ENCODE measurements at places on chromosomes 7 and 10. TPM values are rescaled to one million over a fixed set of nuclear protein-coding genes. Genes with fewer than 3 reads are reported as not detected.

DNA sequence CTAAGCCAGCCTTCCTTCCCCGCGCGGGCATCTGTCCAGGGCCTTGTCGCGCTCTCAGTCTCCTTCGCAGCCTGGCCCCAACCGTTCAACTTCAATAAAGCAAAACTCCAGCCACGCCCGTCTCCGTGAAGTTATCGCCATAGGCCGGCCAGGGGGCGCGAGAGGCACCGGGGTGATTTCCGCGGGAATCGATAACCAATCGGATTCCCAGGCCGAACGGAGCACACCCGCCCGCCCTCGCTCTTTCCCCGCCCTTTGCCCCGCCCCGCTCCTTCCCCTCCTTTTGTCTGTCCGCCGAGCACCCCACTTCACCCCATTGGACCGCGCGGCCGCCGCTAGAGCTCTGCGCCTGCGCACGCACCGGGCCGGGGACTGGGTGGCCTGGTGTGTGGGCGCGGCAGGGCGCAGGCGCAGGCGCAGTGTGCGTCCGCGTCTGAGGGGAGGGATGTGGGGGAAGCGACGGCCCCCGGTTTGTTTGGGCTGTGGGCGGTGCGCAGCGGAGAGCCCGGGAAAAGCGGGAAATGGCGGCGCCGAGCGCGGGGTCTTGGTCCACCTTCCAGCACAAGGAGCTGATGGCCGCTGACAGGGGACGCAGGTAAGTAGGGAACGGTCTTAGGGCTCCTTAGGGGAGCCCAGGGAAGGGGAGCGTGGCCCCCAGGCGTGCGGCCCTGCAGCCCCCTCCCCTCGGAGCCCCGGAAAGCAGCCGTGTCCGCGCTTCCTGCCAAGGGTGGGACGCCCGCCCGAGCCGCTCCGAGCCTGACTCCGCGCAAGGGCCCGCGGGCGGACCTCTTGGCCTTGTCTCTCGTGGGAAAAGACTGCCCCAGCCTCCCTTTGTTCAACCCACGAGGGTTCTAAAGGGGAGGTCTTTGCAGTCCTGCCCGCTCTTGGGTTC is at the start of gene CASP2:
Gene CASP2 (plus strand): TSS at position 417 of the 892 bp plus-strand sequence. CDS start 105 bp downstream, at position 522.
- H3K4me3 ChIP-seq, result peak within 1 kb of the TSS; percentile 90
- peak; percentile 99 for DNase-seq
- H3K27ac ChIP-seq, result peak within 1 kb of the TSS; percentile 99
- no peaks in the 10 kb centered on the region for H3K27me3 ChIP-seq
- peaks cover 26% of the 10 kb centered on the region for H3K36me3 ChIP-seq
- peaks cover 61% of the 10 kb centered on the region for H3K4me1 ChIP-seq

- DNase-seq, result no peak
- H3K36me3 ChIP-seq, result no peaks in the 10 kb centered on the region
- peaks cover 6% of the 10 kb centered on the region for H3K27me3 ChIP-seq
- H3K4me3 ChIP-seq, result no peak overlapping the region
These were observed 66.3 kb downstream of the CYTH3 start for GRCh38 chr7:6205971-6206660.

- no peak for DNase-seq
- H3K27ac ChIP-seq, result no peak overlapping the region
- no peaks in the 10 kb centered on the region for H3K36me3 ChIP-seq
- no peaks in the 10 kb centered on the region for H3K27me3 ChIP-seq
These were observed 11.6 kb downstream of the TPST1 start for GRCh38 chr7:66216687-66217086.

DNA sequence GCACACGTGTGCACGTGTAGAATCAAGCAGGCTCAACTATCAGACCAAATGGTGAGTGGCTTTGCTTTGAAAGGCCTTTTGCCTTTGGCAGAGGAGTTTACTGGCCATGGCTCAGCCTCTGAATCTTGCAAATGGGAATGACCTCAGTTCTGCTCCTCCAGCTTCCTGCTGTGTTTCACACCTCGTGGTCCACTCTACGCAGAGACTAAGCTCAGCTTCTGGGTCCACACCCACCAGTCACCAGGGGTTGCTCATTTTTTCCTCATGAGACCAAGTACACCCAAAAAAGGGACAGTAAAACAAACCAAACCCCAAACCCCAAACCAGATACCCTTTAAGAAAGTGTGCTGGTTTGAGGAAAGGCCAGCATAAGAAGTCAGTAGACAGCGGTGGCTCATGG is 236.4 kb downstream of the DNAJB6 start:
- peak; percentile 31 for DNase-seq
- H3K4me1 ChIP-seq, result peaks cover 64% of the 10 kb centered on the region
- H3K27ac ChIP-seq, result no peak overlapping the region
- H3K36me3 ChIP-seq, result no peaks in the 10 kb centered on the region
- peak overlapping the region; percentile 19 for H3K4me3 ChIP-seq

GRCh38 chr7:6012355-6013104 is 3.5 kb downstream of the AIMP2 start:
- peaks cover 25% of the 10 kb centered on the region for H3K36me3 ChIP-seq
- H3K4me3 ChIP-seq, result peak overlapping the region; percentile 21
- no peaks in the 10 kb centered on the region for H3K27me3 ChIP-seq
- DNase-seq, result peak; percentile 16
- peaks cover 67% of the 10 kb centered on the region for H3K4me1 ChIP-seq
- H3K27ac ChIP-seq, result peak overlapping the region; percentile 95

GRCh38 chr10:48505394-48506112 is 99.3 kb downstream of the ARHGAP22 start:
- H3K4me3 ChIP-seq, result no peak overlapping the region
- no peaks in the 10 kb centered on the region for H3K36me3 ChIP-seq
- no peaks in the 10 kb centered on the region for H3K4me1 ChIP-seq
- H3K27ac ChIP-seq, result no peak overlapping the region
- no peaks in the 10 kb centered on the region for H3K27me3 ChIP-seq

DNA sequence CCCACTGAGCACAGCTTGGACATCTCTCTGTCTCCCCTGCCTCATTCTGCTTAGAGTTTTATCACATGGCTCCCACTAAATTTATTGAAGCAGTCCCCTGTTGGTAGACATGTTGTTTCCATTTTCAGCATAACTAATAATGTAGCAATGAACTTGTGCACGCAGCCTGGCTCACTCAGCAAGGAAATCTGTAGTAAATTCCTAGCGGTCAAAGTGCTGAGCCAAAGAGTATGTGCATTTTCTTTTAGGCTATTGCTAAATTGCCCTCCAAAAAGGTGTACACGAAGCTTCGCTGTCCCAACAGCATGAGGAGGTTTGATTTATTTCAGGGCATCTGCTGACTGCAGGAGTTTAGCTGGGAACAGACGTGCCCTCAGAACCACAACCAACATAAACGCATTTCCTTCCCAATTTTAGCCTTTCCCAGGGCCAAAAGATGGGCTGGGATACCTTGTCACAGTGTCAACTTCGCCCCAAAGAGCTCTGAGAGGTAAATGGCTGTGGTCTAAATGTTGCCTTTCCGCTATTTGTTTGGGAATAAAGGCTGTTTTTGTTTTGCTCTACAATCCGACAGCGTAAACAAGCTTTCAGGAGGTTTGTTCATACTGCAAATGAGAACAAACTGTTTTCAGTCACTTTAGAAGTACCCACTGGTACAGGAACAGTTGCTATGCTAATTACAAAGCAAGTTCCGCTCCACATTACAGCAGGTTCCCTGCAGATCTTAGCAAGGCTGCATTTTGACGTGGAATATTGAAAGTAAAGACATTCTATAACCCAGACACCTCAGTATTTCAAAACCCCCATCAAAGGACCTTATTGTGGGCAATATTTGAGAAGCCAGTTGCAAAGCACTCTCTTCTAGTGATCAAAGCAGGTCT is 16.8 kb downstream of the VSIR start:
- peak overlapping the region; percentile 62 for H3K27ac ChIP-seq
- peak overlapping the region; percentile 88 for H3K4me3 ChIP-seq
- peaks cover 89% of the 10 kb centered on the region for H3K4me1 ChIP-seq
- peaks cover 3% of the 10 kb centered on the region for H3K36me3 ChIP-seq
- no peaks in the 10 kb centered on the region for H3K27me3 ChIP-seq
- DNase-seq, result no peak

DNA sequence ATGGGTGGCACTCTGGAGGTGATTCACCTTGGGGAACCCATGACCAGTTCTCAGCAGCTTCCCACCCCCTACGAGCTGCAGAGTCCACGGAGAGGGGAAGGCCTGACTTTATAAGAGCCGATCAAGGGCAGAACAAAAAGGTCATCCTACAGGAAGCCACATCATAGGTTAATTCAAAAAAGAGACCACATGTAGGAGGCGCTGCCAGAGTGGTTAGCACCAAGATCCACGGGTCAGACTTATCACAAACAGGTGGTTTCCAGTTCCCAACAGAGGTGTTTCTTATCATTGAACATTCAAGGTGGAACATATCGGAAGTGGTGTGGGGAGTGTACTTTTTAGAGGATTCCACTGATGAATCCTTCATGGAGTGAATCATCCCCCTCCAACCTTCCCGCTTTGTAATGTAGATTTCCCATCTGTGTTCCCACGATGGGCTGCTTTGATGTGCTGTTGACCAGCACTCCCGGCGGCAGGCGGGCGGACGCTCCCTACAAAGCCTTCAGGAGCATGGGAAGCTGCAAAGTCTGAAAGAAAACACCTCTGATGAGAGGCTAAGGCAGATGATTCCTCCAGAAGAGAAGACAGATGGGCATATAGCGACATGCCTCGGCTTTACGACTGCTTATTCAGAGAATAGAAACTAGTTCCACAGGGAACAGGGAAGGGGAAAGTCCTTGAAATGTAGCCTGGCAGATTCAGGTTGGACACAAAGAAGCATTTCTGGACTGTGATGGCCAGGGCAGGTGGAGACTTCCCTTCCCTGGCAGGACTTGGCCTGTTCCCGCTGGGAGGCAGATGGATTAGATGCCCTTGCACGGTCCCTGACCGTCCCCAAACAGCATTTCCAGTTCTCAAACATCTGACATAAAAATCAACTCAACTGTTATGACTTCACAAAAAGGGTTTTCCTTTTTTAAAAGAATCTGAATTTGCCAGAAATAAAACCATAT is 66.5 kb downstream of the AFAP1L2 start:
- peaks cover 17% of the 10 kb centered on the region for H3K4me1 ChIP-seq
- DNase-seq, result peak; percentile 45
- no peaks in the 10 kb centered on the region for H3K27me3 ChIP-seq
- H3K4me3 ChIP-seq, result no peak overlapping the region
- no peaks in the 10 kb centered on the region for H3K36me3 ChIP-seq
- peak overlapping the region; percentile 60 for H3K27ac ChIP-seq

DNA sequence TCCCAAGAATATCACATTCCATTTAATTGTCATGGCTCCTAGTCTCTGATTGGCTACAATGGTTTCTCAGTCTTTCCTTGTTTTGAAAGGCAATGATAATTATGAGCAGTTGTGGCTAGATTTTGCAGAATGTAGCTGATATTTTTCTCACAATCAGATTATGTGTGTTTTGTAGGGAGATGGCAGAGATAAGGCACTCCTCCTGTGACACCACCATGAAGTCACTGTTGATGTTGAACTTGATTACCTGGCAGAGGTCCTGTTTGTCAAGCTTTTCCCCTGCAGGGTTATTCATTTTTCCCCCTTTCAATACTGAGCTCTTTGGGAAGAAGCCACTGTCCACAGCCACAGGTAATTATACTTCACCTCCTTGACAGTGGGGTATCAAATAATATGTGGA is 602.9 kb upstream of the PFKP start:
- DNase-seq, result no peak
- no peaks in the 10 kb centered on the region for H3K27me3 ChIP-seq
- H3K27ac ChIP-seq, result no peak overlapping the region

GRCh38 chr7:24715661-24716479 is 41.4 kb downstream of the GSDME start:
- H3K27ac ChIP-seq, result no peak overlapping the region
- H3K27me3 ChIP-seq, result peaks cover 43% of the 10 kb centered on the region
- no peak overlapping the region for H3K4me3 ChIP-seq
- no peak for DNase-seq

Gene RPP30
- total RNA-seq, result 137 TPM

All from activated T-cell treated with anti-CD3 and anti-CD28 coated beads, Interleukin-2, amount 50 U/mL, for 72 hours (primary cell).